ENCODE measurements at places on chromosomes 2 and 18. TPM values are rescaled to one million over a fixed set of nuclear protein-coding genes. Genes with fewer than 3 reads are reported as not detected.

DNA sequence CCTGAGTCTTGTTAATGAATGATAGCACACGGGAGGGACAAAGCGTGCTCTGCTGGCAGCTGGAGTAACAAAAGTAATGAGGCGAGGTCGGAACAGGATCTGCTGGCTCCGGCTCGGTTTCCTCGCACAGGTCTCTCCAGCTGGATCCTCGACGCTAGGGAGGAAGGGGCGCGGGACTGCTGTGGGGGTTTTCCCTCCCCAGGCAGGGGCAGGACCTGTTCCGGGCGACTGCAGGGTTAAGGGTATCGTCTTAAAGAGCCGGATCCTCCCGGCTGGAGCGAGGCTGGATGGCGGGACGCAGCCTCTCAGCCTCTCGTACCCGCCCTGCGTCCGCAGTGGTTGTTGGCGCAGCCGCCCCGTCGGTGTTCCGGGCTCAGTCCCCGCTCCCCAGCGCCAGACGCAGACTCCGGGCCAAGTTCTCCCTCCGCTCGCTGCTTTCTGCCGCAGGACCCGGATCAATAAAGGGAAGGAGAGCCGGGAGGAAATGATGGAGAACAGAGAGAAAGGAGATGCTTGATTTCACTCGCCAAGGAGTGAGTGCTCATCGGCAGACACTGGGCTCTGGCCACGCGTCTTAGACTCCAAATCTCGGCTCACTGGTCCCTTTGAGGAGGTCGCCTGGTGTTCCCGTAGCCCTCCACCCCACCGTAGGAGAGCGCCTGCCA lies 1.1 kb upstream of the LIPG start:
- H3K4me3 ChIP-seq: peak overlapping the region; percentile 20
- H3K36me3 ChIP-seq: no peaks in the 10 kb centered on the region
- H3K27ac ChIP-seq: no peak overlapping the region

- H3K36me3 ChIP-seq: no peaks in the 10 kb centered on the region
- H3K4me3 ChIP-seq: no peak overlapping the region
- H3K27ac ChIP-seq: no peak overlapping the region
- no peaks in the 10 kb centered on the region for H3K27me3 ChIP-seq
- no peak for DNase-seq
Observed at GRCh38 chr2:133026536-133027177, 356.7 kb upstream of the LYPD1 start.

DNA sequence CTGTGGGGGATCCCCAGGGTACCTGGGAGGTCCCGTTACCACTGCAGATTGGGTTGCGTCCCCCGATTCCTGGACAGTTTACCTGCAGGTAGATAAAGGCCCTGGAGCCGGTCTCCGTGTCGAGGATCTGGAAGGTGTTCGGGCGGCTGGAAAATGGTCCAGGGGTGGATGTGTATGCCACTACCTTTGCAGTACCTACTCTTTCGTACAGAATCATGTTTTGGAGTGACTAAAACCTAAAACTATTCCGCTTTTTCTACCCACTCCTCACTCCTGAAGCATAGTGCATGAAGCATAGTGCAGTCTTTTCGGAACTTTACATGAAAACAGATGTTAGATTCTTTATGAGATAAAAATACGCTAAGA lies 418 bp downstream of the WDR75 start:
- H3K27ac ChIP-seq: peak overlapping the region; percentile 88
- peak overlapping the region; percentile 74 for H3K4me3 ChIP-seq
- no peaks in the 10 kb centered on the region for H3K27me3 ChIP-seq
- H3K4me1 ChIP-seq: peaks cover 27% of the 10 kb centered on the region

- H3K4me1 ChIP-seq: no peaks in the 10 kb centered on the region
- H3K4me3 ChIP-seq: peak within 1 kb of the TSS; percentile 78
- H3K36me3 ChIP-seq: no peaks in the 10 kb centered on the region
Observed at GRCh38 chr2:166375736-166376487, at the start of gene SCN9A. TSS of gene SCN9A (minus strand) at chr2:166375944. CDS start at chr2:166311756, 64,188 bp downstream.

The G6PC2 gene
- not detected for total RNA-seq

- no peak overlapping the region for H3K4me3 ChIP-seq
- DNase-seq: no peak
- no peaks in the 10 kb centered on the region for H3K27me3 ChIP-seq
- H3K36me3 ChIP-seq: no peaks in the 10 kb centered on the region
- no peaks in the 10 kb centered on the region for H3K4me1 ChIP-seq
- no peak overlapping the region for H3K27ac ChIP-seq
Observed at GRCh38 chr2:146278881-146279280, 1565.9 kb upstream of the ACVR2A start.

The IL36B gene
- total RNA-seq: not detected

The MDH1B gene
- 2.8 TPM for total RNA-seq

The ICA1L gene
- total RNA-seq: 6.9 TPM

GRCh38 chr2:165593081-165593480 lies 123.6 kb downstream of the CSRNP3 start:
- no peaks in the 10 kb centered on the region for H3K4me1 ChIP-seq
- H3K4me3 ChIP-seq: no peak overlapping the region
- no peaks in the 10 kb centered on the region for H3K27me3 ChIP-seq
- no peak for DNase-seq
- H3K36me3 ChIP-seq: no peaks in the 10 kb centered on the region
- no peak overlapping the region for H3K27ac ChIP-seq

- no peaks in the 10 kb centered on the region for H3K4me1 ChIP-seq
- H3K4me3 ChIP-seq: no peak overlapping the region
- H3K36me3 ChIP-seq: no peaks in the 10 kb centered on the region
- no peaks in the 10 kb centered on the region for H3K27me3 ChIP-seq
Observed at GRCh38 chr2:41377837-41378236, 670.0 kb upstream of the PKDCC start.

DNA sequence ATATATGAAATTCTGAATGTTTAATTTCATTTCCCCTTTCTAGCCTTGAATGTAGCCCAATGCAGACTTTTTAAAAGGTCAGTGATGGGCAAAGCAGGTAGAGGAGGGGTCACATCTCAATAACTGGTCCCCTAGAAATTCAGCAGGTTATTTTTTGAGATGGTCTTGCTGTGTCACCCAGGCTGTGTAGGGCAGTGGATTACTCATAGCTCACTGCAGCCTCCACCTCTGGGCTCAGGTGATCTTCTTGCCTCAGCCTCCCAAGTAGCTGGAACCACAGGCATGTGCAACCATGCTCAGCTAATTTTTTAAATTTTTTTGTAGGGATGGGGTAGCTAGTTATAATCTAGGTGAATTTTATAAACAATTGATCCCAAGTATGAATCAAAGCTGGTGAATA lies 8.8 kb downstream of the IAH1 start:
- peaks cover 100% of the 10 kb centered on the region for H3K36me3 ChIP-seq
- no peak overlapping the region for H3K4me3 ChIP-seq
- no peaks in the 10 kb centered on the region for H3K27me3 ChIP-seq
- H3K4me1 ChIP-seq: peaks cover 10% of the 10 kb centered on the region
